Hematopoietic multipotent progenitor cell treated with erythropoietin and hydrocortisone succinate and interleukin-3 and kit ligand, for 15 days (in vitro differentiated cells): ENCODE measurements at places on chromosomes 3 and 15.

DNA sequence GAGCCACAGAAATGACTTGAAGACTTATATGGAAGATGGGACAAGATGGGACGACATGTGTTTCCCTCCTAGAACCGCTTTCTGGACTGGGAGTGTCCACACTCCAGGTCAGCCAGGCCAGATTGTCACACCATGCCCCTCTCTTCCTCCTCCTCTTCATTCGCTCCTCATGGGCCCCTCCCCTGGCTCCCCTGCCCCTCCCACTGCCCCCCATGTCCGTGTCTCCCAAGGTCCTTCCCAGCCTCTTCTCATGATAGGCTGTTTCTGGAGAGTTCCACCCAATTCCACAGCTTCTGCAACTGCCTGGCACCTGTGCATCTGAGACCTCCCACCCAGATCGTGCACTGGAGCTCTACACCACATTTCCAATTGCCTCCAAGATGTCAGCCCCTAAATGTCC is 6.6 kb downstream of the MYO5C start:
- DNase-seq = no peak

DNA sequence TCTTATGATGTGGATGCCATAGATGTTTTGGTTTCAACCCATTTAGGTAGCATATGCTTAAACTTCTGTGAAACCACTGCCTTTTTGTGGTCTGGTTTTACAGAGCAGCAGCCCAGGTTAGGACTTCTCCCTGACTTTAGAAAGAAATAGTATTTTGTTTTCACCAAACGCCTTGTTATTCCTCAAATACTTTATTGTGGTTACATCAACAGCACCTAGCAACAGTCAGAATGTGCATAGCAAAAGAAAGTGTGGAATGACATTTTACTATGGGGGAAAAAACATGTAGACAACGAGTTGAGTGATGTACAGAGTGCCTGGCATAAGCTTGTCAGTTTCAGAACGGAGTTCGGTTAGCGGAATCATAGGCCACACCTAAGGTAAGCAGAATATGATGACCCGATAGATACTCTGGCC is 159.2 kb downstream of the TPRG1 start:
- DNase-seq = no peak

GRCh38 chr3:32460031-32460749 is 42.5 kb downstream of the CMTM6 start:
- DNase-seq = no peak

GRCh38 chr3:117706037-117706436 is 996.5 kb downstream of the TUSC7 start:
- DNase-seq = no peak

- DNase-seq = no peak
Observed at GRCh38 chr15:38538328-38539007, 26.1 kb downstream of the RASGRP1 start.

GRCh38 chr15:35000511-35000910 is 12.4 kb upstream of the ZNF770 start:
- DNase-seq = no peak

DNA sequence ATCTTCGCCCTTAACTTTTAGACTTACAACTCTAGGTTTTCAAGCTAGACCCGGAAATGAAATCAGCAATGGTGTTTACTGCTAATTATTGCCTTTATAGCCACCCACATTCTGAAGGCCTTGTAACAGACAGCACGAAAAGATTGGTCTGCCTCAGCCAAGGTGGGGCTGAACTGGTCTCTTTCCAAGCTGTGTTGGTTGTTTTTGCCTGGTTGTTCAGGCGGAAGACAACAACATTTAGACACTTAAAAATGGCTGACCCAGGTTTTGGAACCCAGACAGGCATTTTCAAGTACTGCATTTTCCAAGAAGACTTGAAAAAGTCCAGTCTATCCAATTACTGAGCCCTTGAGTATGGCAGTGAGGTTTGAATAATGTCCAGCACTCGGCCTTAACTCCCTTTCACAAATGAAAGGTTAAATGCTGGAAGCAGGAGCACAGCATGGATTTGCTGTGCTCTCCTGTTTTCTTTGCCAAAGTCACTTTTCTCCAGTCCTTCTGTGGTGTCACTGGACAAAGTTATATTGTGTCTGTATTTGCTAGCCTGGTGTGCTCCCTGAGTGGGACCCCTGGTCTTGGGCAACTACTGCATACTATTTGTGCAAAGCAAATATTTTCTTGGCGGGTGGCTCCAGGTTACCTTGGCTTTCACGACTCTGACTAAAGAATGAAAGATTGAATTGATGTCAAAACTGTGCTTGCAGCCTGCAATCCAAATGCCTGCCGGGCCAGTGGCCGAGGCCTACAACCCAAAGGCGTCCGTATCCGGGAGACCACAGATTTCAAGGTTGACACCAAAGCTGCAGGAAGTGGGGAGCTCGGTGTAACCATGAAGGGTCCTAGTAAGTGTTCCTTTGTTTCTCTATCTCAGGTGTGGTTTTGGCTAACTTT is 93.5 kb downstream of the FLNB start:
- DNase-seq = no peak

DNA sequence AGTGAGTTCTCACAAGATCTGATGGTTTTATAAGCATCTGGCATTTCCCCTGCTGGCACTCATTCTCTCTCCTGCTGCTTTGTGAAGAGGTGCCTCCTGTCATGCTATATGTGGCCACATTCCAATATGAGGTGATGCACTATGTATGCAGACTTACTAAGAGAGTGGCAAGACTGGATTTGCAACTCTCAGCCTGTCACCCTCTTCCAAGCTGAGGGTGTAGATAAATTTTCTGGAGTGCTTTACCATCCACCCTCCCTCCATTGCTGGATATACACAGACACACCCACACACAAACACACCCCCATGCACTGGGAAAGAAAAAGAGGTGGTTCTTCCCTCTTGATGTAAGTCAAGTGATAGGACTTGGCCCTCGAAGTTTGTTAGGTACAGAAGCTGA is 30.2 kb upstream of the CHMP2B start:
- no peak for DNase-seq

GRCh38 chr3:52851348-52851747 is 16.5 kb upstream of the MUSTN1 start:
- peak; percentile 50 for DNase-seq

DNA sequence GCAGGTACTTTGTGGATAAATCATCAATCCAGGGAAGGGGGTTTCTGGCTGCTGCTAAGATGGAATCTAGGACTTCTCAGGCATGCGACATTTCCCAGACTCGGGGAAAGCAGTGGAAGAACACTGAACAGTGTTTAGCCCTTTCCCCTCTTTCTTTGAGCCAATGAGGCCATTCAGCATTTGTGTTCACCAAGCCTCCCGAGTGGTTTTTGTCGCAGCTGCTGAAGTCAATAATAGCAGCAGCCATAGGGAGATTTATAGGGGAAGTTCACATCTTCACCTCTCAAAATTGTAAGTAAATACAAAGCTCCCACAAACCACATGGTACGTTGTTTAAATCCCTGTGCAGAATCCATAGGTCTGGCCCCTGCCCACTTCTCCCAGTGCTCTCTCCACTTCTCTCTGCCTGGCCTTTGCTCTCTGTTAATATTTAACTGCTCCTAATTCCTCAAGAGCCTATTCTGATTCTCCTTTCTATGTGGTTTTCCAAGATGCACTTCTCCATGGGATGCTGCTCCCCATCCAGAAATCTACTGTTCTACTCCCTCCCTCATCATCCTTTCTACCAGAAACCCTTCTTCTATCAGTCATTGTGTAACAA is 230.7 kb downstream of the SHQ1 start:
- DNase-seq = no peak

DNA sequence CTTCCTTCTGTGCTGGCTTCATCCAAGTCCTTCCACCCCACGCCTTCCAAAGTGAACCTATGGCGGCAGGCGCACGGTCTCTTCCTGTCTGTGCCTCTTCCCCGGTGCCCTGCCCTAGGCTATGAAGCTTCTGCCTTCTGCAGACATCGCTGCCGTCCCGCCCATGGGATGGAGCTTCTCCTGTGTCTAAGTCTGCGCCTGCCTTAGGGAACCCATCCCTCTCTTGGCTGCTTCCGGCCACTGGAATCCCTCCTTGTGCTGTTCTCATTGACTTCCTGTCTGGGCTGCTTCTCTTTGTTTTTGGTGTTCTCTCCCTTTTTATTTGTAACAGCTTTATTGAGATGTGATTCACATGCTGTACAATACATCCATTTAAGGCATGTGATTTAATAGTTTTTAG is 17.2 kb downstream of the CHCHD6 start:
- DNase-seq = no peak

- DNase-seq = no peak
Observed at GRCh38 chr3:104458657-104459056, 908.1 kb upstream of the ALCAM start.

DNA sequence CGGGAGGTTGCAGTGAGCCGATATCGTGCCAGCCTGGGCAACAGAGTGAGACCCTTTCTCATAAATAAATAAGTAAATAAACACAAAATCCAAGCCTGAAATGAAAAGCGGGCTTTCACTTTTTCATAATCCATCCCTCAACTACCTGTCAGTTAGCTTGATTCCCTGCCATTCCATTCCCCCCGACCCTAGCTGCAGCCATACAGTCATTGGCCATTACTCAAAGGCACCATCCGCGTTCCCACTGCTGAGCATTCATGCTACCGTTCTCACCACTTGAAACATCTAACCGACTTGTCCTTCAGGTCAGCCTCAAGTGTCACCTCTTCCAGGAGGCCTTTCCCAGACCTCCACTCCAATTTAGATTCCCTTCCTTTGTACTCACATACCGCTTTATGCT is 1.1 kb upstream of the PARL start:
- DNase-seq = no peak

DNA sequence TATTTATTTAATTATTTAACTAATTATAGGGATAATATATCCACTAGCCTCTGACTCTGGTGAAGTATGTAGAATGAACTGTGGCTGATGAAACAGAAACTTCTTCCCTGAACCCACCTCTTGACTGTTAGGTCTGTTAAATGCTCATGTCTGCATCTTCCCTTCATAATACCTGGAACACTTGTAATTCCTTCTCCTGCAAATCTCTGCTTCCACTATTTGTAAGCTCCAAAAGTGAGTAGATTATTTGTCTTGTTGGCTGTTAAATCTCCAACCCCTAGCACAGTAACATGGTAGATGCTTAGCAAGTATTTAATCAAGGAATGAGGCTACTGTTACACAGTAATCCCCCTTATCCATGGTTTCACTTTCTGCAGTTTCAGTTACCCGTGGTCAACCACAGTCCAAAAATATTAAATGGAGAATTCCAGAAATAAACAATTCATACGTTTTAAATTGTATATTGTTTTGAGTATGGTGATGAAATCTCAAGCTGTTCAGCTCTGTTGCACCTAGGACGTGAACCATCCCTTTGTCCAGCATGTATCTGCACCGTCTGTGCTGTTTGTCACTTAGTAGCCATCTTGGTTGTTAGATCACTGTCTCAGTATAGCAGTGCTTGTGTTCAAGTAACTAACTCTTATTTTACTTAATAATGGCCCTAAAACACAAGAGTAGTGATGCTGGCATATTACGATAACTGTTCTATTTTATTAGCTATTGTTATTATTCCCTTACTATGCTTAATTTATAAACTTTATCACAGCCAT is 5.7 kb downstream of the TTBK2 start:
- DNase-seq = no peak

- no peak for DNase-seq
Observed at GRCh38 chr3:196419386-196419785, 12.8 kb downstream of the UBXN7 start.

- DNase-seq = no peak
Observed at GRCh38 chr3:77524946-77525682, 485.2 kb downstream of the ROBO2 start.

DNA sequence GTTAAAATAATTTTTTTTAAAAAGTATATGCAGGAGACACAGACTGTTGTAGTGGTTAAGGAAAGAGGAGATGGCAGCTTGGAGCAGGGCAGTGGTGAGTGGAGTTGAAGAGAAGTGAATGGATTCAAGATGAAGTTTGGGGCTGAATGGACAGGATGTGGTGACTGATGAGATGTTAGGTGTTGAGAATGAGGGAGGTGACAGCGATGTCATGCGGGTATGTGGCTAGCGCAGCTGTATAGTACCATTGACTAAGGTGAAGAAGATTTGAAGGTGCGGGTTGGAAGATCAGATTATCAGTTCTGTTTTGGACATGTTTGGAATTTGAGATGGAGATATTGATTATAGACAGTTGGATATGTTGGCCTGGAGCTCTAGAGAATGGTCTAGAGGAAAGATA is 20.1 kb downstream of the FBXO22 start:
- no peak for DNase-seq

DNA sequence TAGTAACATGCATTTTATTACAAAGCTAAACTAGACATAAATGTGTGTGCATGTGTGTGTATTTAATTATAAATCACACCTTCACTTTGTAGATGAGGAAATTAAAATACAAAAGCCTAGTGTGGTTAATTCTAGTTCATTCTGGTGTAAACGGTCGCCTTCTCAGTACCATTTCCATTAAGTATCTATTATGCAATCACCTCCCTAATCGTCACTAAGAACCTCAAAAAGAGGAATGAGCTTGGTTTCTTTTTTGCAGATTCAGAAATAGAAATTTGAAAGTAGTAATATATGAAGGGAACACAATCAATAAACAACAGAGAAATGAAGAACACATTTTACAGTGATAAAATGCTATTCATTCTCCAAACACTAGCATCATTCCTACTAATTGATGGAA is 233.2 kb downstream of the ZBBX start:
- DNase-seq = no peak

DNA sequence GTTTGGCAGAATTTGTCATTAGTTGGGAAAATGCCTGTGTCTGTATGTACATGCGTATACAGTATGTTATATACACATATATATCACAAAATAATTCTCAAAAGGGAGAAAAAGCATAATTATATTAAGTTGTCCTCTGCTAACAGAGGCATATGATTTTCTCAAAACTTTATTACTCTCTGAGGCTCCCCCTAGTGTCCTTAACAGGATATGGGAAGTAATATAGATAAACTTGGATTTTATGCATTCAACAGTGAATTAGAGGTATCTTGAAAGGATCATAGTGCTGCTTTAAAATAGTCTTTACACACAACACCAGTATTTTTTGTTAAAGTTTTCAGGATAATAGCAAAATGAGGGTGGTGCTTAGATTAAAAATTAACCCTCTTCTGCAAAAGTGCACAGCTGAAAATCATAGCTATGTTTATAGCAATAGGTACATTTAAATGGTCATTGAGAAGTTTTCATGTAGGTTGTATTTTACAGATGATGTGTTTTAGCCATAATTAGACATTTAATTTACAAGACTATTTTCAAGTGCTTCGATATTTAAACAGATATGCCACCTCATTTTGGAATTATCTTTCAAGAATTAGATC is 454.0 kb upstream of the ROBO2 start:
- no peak for DNase-seq

DNA sequence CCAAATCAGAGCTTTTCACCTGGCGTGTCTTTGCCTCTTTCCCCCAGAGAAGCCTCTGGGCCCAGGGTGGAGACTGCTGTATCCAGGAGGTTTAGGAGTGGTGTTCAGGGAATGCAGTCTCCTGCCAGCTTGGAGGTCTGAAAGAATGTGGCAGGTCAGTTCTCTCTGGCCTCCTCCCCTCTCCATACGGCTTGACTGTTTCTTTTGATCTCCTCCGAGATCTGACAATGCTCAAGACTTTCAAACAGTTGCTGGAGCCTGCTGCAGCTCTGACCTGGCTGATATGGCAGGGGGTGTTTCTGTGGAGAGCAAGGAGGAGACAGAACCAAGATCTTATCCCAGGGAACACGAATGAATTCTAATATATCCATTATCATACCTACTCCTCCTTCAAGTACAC is 24.7 kb upstream of the TM4SF4 start:
- no peak for DNase-seq

GRCh38 chr15:34786206-34786605 is 9.1 kb downstream of the ACTC1 start:
- DNase-seq = no peak
